ENCODE measurements at places on chromosomes 11 and 22. TPM values are rescaled to one million over a fixed set of nuclear protein-coding genes. Genes with fewer than 3 reads are reported as not detected.

LYVE1 gene
- 22.5 TPM for polyA plus RNA-seq

CD248 gene
- 20.1 TPM for polyA plus RNA-seq

ALDH3B1 gene
- polyA plus RNA-seq, result 107 TPM

- no peak for DNase-seq
Observed at GRCh38 chr11:3051196-3052108, 5.8 kb downstream of the CARS1 start.

- peak; percentile 86 for DNase-seq
Observed at GRCh38 chr11:115324581-115325432, 179.4 kb downstream of the CADM1 start.

SH3BP1 gene
- 15.9 TPM for polyA plus RNA-seq

DNA sequence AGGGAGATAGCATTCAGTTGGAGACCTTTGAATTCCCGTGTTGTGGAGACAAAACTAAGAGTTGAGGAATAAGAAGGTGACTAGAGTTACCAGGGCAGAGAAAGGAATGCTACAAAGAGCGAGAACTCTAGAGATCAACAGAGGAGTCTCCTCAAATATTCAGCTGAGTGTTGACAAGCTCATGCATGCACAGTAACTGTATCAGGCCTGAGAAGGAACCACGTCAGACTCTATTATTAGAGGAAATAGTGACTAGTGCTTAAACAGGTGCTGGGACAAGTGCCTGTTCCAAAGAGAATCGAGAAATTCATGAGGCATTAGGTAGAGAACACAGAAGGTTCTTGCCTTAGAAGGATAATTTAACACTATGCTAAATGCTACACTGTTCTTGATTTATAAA lies 333.8 kb upstream of the CHORDC1 start:
- DNase-seq, result peak; percentile 15

DNA sequence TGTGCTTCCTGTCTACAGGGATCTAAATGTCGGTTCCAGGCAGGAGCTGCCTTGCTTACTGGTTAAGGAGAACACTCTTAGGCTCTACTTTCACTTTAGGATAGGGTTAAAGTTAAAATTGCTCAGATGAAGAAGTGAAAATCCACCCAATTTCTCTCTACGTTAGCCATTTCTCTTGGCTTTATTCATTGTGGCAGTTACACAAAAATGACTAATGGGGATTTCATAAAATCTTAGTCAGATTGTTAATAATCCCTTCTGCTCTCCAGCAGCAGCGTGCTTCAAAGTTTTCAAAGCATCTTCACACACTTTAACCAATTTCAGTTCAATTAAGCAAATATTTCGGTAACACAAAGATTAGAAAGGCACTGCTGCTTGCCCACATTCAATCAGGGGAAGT lies 58.4 kb upstream of the RCN1 start:
- no peak for DNase-seq

OR6A2 gene
- polyA plus RNA-seq, result not detected

- DNase-seq, result no peak
Observed at GRCh38 chr11:116882386-116882785, 45.0 kb upstream of the APOA1 start.

DNA sequence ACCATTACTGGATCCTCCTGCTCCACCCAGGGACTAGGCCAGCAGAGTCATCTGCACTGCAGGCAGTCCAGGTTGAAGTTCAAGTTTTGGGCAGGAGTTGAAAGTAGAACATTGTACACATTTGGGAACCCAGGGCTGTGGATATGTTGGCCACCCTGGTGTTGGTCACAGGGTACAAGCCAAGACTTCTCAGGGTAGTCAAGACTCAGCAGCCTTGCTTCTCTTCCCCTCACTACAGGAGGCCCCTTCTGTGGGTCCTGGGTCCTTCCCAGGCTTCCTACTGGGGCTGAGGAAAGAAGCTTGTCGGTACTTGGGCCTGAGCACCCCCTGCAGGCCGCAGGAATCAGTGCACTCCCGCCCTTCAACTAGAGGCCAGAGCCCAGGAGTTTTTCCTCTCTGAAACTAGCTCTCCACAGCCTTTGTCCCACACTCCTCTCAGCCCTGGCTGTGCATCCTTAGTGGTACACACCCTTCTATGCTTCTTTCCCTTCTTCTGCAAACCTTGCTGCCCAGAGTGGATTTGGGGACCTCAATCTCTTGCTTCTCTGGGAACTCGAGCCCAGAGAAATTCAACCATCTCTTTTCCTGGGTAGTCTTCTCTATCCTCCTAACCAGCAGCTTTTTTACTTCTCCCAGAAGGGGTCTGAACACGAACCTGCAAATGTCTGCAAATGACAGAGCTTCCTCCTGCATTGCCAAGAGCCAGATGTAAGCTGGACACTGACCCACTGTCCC lies 2.6 kb upstream of the HPX start:
- DNase-seq, result peak; percentile 49

DNA sequence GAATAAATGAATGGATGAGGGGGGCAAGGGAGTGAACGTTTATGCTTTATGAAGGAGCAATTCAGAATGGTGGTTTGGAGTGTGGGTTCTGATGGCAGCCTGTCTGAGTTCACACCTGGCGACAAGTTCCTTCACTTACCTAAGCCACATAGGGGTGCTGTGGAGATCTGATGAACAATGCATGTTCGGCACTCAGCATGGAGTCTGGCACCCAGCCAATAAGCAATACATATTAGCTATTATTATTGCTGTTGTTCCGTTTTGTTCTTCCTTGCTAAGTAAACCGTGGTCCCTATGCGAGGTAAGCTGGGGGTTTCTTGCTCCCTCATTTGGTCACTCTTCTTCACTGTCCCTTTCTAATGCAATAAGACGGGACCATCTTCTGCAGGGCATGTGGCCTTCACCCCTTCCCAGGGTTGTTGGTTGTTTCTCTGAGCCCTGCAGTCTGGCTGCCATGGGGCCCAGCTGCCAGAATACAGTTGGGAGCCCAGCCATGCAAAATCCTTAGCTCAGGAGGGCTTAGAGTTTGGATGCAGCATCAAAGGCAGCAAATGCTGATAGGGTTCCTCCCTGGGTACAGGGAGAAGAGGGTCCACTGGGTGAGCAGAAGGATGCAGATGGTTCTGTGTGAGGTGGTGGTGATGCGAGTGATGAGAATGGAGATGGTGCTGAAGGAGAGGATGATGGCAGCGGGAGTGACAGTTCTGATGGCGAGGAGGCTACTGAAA lies 6.4 kb upstream of the PKNOX2 start:
- DNase-seq, result no peak

DNA sequence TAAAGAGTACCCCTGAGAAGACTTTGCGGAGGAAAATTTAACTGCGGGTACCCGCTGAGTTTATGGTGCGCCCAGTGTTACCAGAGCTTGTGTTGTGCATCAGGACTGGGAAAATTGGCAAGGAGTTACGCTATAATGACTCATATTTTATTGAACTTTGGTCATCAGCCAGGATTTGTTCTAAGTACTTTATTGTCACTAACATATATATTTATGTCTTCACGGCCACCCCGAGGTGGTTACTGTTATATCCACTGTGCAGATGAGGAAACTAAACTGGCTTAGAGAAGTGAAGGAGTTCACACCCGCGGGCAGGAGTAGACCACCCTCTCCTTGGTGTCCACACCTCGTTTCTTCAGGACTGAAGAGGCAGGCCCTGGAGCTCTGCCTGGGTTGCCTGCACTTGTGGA lies 667 bp downstream of the ACCS start:
- peak; percentile 53 for DNase-seq

IGLL1 gene
- polyA plus RNA-seq, result 0.16 TPM

GRCh38 chr11:6557761-6558674 lies 45.4 kb downstream of the RRP8 start:
- DNase-seq, result no peak

- no peak for DNase-seq
Observed at GRCh38 chr11:32527261-32528175, 56.1 kb upstream of the EIF3M start.

GRCh38 chr11:47248664-47249377 lies at the start of gene ACP2:
ACP2 (minus strand) TSS chr11:47248814; CDS start chr11:47248789, 25 bp downstream.
- DNase-seq, result peak; percentile 92

SYCE3 gene
- polyA plus RNA-seq, result 1.1 TPM

DNA sequence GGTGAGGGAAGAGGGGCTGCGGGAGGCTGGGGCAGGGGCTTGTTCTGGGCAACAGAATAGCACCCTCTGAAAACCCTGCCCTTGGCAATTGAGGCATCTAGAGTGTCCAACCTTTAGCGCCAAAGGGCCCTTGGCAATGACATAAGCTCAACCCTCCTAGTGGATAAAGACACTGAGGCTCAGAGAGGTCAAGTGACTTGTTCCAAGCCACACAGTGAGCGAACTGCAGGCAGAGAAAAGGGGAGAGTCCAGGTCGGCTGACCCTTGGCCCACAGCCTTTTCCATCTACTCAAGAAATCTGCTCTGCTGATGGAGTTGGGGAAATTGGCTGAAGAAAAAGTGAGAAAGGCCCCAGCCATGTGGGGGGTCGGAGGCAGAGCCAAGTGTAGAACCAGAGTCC lies 2.9 kb downstream of the SEC14L2 start:
- DNase-seq, result no peak

GLYATL2 gene
- polyA plus RNA-seq, result 0.06 TPM

DNA sequence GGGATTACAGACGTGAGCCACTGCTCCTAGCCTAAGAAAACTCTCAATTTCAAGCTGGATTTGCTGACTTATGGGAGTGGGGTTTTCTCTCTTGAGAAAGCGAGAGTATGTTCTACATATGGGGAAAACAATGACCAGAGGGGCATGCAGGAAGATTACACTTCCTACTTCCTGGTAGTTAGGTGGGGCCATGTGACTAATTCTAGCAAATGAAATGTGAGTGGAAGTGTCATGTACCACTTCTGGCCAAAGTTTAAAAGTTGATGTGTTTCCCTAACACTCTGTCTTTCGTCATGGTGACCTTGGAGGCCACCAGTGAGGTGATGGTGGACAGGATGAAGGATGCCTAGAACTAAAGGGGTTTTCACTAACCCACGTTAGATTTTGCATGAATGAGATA lies 50.5 kb downstream of the PARVG start:
- DNase-seq, result no peak

DNA sequence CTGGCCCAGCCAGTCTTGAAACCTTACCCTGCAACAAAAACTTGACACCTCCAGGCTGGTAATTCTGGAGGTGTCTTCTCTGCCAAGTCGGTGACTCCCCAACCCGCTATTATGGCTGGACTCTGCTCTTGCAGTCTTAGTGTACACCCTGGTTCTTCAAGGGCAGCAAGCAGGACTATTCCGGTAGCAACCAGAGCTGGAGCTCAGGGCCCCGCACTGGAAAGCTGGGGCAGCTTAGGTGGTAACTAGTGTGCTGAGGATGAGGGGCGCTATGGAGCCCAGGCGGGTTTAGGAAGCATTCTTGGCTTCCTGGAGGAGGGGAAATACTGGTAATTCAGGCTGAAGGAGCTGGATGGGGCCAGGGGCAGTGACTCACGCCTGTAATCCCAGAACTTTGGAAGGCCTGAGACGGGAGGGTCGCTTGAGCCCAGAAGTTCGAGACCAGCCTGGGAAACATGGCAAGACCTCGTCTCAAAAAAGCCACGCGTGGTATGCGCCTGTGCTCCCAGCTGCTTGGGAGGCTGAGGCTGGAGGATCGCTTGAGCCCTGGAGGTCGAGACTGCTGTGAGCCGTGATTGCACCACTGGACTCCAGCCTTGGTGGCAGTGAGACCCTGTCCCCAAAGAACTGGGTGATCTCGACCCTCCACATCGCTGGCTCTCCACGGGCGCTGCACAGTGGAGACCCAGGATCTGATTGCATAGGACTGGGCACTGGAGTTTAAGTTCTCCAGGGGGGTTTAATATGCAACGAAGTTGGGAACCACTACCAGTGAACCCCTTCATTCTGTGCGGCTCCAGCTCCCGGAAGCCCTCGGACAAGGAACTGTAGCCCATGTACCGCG lies 10.6 kb upstream of the AIFM3 start:
- DNase-seq, result no peak

GRCh38 chr11:110526323-110526722 lies 96.6 kb downstream of the FDX1 start:
- DNase-seq, result no peak

DNA sequence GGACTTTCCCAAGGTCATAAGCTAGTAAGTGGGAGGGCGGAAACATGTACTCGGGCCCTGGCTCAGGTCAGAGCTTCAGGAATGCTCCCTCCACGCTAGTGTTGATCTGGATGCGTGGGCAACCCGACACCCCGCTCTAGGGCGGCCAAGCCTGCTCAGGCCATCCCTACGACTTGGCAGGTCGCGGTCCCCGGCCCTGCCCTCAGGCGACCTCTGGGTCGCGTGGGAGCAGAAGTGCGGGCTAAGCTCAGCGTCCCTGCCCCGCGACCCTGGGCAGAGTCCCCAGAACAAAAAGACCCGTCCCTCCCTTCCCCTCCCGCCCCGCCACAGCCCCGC lies 781 bp upstream of the TEF start:
- DNase-seq, result no peak

- no peak for DNase-seq
Observed at GRCh38 chr11:92855607-92856405, 113.6 kb upstream of the MTNR1B start.

GRCh38 chr11:31127290-31127689 lies 242.2 kb downstream of the DCDC1 start:
- no peak for DNase-seq

GRCh38 chr11:7894251-7894650 lies 36.8 kb downstream of the OR10A6 start:
- peak; percentile 46 for DNase-seq

- no peak for DNase-seq
Observed at GRCh38 chr11:118706546-118706825, 27.0 kb upstream of the TREH start.

CD3E gene
- 5.7 TPM for polyA plus RNA-seq

DNA sequence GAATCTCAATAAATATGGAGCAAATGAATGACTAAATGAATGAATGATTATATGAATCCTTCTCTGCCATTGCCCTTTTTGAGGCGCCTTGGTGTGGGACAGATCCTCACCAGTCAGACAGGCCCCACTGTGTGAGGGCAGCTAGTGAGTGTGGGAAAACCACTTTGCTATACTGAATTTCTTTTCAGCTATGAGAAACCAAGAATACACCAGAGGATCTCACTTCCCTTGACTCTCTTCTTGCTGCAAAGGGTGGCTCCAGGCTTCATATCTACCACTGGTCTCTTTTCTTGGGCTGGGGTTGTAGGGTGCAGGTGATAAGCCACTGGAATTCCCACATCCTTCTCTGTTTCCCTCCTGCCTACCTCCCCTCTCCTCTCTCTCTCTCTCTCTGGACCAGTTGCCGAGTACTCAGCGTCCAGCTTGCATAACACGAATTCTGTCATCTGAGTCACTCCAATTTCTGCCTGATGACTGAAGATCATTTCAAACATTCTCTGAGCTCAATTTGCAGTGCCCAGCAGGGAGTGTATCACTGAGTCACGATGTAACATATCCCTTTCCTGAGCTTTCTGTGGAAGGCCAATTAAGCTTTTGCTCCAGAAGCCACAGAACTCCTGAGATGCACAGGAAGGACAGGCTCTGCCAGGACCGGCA lies 304.3 kb upstream of the NCAM1 start:
- DNase-seq, result no peak

DNA sequence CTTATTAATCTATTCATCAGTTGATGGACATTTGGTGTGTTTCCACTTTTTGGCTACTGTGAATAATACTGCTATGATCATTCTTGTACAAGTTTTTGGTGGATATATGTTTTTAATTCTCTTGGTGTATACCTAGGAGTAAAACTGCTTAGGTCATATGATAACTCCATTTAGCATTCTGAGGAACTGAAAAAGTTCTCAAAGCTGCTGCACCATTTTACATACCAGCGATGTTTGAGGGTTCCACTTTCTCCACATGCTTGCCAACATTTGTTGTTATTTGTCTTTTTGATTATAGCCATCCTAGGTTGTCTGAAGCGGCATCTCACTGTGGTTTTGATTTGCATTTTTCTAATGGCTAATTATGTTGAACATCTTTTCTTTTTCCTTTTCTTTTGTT lies 4.1 kb upstream of the ACER3 start:
- no peak for DNase-seq

- DNase-seq, result no peak
Observed at GRCh38 chr11:118415739-118416068, 14.3 kb downstream of the ATP5MG start.

SLC6A5 gene
- not detected for polyA plus RNA-seq

CNIH2 gene
- polyA plus RNA-seq, result 1.1 TPM

CLCF1 gene
- polyA plus RNA-seq, result 10.0 TPM

Data from lung (tissue), 17 donors.